ENCODE measurements at places on chromosomes 6 and 20. TPM values are rescaled to one million over a fixed set of nuclear protein-coding genes. Genes with fewer than 3 reads are reported as not detected.

- no peaks in the 10 kb centered on the region for H3K36me3 ChIP-seq
- no peak overlapping the region for H3K4me3 ChIP-seq
- no peaks in the 10 kb centered on the region for H3K27me3 ChIP-seq
- H3K4me1 ChIP-seq: no peaks in the 10 kb centered on the region
Measured at GRCh38 chr6:44674226-44675155, 287.0 kb downstream of the CDC5L start.

Gene SOBP
- total RNA-seq: 23.8 TPM

Gene NUDT3
- total RNA-seq: 31.4 TPM

DNA sequence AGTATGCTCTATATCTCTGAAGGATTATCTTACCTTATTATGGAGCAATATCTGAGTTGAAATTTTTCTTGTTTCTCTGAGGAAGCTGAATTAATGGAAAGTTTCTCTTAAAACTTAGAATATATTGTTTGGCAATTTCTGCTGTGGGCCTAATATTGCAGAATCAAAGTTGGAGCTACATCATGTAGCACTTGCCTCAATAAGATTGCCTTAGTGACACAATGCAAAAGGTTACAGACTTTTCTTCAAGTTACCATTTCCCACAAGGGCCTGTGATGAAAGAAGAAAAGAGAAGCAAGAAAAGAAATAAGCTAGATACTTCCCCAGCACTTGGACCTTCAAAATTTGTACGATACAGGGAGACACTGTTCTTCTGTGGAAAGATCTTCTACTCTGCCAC is 151.2 kb downstream of the SOBP start:
- no peaks in the 10 kb centered on the region for H3K36me3 ChIP-seq
- no peaks in the 10 kb centered on the region for H3K27me3 ChIP-seq
- no peak overlapping the region for H3K4me3 ChIP-seq

Gene IPCEF1
- total RNA-seq: 0.66 TPM

- H3K4me3 ChIP-seq: no peak overlapping the region
- H3K4me1 ChIP-seq: peaks cover 17% of the 10 kb centered on the region
- no peak overlapping the region for H3K27ac ChIP-seq
- no peaks in the 10 kb centered on the region for H3K27me3 ChIP-seq
- H3K36me3 ChIP-seq: peaks cover 32% of the 10 kb centered on the region
Measured at GRCh38 chr6:35247642-35248231, 11.8 kb upstream of the ZNF76 start.

Data from sigmoid colon (tissue), 7 donors.